ENCODE measurements at places on chromosomes 12 and 14. TPM values are rescaled to one million over a fixed set of nuclear protein-coding genes. Genes with fewer than 3 reads are reported as not detected.
A peak's percentile ranks its signal among the peaks of the same experiment; 100 is the strongest.

- DNase-seq, result peak; percentile 9
Measured at GRCh38 chr14:45426685-45427282, 173.8 kb upstream of the MIS18BP1 start.

The TMEM30B gene
- total RNA-seq, result 0.54 TPM

GRCh38 chr14:72599579-72600470 lies 294.1 kb downstream of the DPF3 start:
- peak; percentile 21 for DNase-seq

GRCh38 chr12:1920971-1921370 lies 2.5 kb upstream of the CACNA2D4 start:
- peak; percentile 79 for DNase-seq

DNA sequence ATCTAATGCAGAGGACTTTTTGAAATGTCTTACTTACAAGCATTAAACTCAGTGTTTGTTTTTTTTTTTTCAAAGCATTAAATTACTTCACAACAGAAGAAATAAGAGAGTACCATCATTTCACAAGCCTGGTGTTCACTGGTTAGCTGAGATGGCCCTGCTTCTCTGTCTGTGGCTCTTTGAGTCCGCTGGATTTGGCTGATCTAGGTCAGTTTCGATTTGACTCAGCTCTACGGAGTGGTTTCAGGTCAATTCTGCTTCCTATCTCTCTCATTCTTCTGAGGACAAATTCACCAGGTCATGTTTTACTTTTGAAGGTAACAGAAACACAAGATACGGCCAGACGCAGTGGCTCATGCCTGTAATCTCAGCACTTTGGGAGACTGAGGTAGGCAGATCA lies 1066.1 kb downstream of the FLRT2 start:
- no peak for DNase-seq

DNA sequence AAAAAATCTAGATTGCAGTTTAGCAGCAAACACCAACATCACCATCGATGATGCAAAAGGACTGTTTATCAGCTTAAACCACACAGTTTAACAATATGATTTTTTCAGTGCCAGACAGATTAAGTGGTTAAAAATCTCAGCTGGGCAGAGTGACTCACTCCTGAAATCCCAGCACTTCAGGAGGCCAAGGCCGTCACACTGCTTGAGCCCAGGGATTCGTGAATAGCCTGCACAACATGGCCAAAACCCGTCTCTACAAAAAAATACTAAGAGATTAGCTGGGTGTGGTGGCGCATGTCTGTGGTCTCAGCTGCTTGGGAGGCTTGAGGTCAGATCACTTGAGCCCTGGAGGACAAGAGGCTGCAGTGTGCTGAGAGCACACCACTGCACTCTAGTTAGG lies 8.9 kb downstream of the RSRC2 start:
- no peak for DNase-seq

GRCh38 chr14:51507906-51508511 lies 143.7 kb upstream of the FRMD6 start:
- DNase-seq, result no peak

The DENND5B gene
- 9.4 TPM for total RNA-seq

- no peak for DNase-seq
Measured at GRCh38 chr14:105118646-105119407, 49.7 kb downstream of the JAG2 start.

The BMP4 gene
- 0.27 TPM for total RNA-seq

Measured in hematopoietic multipotent progenitor cell (in vitro differentiated cells).